ENCODE measurements at places on chromosomes 1 and 21.

DNA sequence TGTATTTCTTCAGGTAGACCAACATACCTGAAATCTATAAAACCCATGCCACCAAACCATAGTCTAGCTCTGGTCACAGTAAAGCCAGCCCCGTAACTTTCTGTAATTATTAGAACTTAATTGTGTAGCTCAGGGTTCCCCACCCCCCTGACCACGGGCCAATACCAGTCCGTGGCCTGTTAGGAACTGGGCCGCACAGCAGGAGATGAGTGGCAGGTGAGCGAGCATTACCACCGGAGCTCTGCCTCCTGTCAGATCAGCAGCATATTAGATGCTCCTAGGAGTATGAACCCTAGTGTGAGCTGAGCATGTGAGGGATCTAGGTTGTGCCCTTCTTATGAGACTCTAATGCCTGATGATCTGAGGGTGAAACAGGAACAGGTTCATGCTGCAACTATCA lies 14.6 kb downstream of the TENT5C start:
- DNase-seq, result no peak

DNA sequence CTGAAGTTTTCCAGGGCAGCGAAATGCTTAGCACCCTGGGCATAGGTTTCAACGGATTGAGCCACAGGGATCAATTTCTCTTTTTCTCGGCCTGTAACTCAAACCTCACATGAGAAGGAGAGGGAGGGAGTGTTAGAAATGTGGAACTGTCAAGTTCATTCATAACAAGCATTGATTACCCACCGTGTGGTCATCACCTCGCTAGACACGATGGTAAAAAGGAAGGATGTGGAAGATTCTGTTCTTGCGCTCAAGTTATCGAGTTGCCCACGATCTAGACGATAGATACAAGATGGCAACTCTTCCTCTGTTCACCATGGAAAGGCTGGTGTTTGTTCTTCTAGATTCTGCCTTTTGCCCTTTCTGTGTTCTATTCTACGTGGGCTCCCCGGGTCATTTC lies 4.0 kb upstream of the RCAN3 start:
- no peak for DNase-seq

GRCh38 chr1:86119214-86119764 lies 37.3 kb downstream of the COL24A1 start:
- DNase-seq, result no peak

GRCh38 chr1:195766709-195767108 lies 841.5 kb downstream of the KCNT2 start:
- no peak for DNase-seq

GRCh38 chr1:197073978-197074377 lies 6.9 kb upstream of the F13B start:
- no peak for DNase-seq

DNA sequence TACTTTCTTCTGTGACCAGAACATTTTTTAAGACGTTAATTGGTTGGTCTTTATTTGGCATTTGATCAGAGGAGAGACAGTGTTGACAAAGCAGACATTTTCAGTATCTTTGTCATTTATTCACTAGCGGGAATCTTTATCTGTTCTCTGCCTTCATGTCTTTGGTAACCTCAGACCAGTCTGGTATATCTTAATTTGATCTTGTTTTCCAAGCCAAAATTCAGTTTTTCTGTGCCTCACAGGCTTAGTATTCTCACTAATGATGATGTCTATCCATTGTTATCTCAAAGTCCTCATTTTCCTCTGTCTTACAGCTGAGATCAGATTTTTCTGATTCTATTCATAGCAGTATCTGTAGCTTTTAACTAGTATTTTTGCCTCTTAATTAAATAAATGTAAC lies 158.7 kb downstream of the GPR52 start:
- no peak for DNase-seq

GRCh38 chr1:229059671-229060539 lies 211.0 kb upstream of the RAB4A start:
- DNase-seq, result no peak

DNA sequence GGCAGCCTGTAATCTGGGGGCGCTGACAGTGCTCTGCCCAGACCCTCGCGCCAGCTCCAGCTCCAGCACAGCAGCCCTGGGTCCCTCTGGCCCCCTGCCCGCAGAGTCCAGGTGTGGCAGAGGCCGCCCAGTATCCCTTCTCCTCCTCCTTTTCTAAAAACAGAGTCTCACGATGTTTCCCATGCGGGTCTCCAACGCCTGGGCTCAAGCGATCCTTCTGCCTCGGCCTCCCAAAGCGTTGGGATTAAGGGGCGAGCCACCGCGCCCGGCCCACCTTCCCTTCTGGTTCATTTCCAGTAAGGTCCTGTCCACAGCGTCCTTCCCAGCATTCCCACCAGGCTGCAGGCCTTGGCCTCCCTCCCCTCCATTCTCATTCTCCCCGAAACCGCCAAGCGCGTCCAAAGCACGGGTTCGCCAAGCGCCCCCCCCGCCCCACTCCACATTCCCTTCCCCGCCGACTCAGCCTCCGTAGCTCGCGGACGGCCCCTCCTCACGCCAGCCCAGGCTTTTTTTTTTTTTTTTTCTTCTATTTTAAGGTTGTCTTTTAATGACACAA lies 2.0 kb upstream of the PCBP3 start:
- no peak for DNase-seq

- DNase-seq, result no peak
Measured at GRCh38 chr1:218217040-218217439, 68.1 kb upstream of the RRP15 start.

GRCh38 chr1:241533326-241534115 lies 1.3 kb downstream of the KMO start:
- no peak for DNase-seq

DNA sequence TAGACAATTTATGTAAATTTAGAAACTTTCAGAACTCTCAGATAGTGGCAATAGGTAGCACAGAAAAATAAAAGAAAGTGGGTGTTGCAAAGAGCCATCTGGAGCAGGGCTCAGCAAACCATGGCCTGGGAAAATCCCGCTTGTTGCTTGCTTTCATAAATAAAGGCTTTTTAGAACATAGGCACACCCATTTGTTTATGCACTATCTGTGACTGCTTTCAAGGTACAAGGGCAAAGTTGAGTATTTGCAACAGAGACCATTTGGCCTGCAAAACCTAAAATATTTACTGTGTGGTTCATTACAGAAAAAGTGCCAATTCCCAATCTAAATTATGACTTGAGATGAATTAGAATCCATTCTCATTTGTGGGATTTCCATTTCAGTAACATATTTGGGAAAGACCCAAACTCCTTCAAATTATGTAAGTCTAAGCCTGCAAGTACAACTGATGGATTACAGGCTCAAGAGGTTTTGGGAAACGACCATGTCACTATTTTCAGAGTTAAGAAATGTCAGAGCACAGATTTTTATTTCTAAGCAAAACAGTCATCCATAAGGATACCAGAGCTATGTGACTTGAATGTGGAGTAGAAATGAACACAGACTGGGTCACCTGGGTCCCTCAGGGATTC lies 43.5 kb upstream of the DPT start:
- no peak for DNase-seq

GRCh38 chr1:94962409-94963265 lies 35.7 kb upstream of the CNN3 start:
- DNase-seq, result no peak

DNA sequence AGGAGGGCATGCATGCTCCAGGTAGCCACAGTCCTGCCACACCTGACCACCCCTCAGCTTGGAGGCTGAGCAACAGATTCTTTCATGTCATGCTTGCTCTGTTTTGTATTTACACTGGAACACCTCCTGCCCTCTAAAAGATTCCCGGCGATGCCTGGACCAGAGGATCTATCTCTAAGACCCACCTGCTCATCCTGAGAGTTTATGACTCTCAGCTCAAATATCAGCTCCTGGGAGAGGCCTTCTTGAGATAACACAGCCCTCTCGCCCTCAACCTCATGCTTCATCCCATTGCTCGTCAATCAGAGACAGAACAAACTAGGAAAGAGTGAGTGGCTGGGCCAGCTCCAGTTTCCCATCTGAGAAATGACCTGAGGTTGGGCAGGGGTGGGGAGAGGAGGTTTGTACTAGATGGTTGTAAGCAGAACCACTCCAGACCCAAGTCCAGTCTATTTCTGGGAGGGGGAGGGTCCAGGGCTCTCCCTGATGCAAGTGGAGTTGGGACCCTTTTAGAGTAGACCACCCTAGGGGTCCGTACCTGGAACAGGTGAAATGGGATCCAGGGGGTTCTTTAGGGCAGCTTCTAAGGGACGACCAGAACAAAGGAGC lies 524.5 kb downstream of the MATN1 start:
- DNase-seq, result peak; percentile 34

- no peak for DNase-seq
Measured at GRCh38 chr1:164783778-164784555, 225.0 kb downstream of the PBX1 start.

DNA sequence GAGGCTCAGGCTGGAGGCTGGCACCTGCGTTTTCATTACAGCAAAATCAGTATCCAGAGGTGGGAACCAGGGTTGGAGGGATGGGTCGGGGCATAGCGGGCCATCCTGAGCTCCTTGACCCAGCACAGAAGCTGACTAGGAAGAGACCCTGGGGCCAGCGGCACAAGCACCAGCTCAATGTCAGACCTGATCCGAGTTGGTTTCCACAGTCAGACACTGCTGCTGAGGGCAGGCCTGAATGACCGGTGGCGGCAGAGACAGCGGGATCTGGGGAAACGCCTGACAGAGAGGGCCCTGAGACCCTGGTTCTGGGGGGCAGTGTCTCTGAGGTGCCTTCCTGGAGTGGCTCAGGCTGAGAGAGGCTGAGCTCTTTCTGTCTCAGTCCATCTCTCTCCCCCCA lies 162.0 kb upstream of the C1orf174 start:
- peak; percentile 47 for DNase-seq

GRCh38 chr1:198649968-198650338 lies 11.1 kb downstream of the PTPRC start:
- no peak for DNase-seq

- no peak for DNase-seq
Measured at GRCh38 chr1:181014477-181015250, 8.0 kb downstream of the STX6 start.

GRCh38 chr1:29944253-29944905 lies 708.1 kb downstream of the PTPRU start:
- DNase-seq, result no peak

- no peak for DNase-seq
Measured at GRCh38 chr1:112040891-112041740, 51.6 kb upstream of the KCND3 start.

GRCh38 chr1:36467700-36468455 lies 3.7 kb upstream of the MRPS15 start:
- DNase-seq, result no peak

DNA sequence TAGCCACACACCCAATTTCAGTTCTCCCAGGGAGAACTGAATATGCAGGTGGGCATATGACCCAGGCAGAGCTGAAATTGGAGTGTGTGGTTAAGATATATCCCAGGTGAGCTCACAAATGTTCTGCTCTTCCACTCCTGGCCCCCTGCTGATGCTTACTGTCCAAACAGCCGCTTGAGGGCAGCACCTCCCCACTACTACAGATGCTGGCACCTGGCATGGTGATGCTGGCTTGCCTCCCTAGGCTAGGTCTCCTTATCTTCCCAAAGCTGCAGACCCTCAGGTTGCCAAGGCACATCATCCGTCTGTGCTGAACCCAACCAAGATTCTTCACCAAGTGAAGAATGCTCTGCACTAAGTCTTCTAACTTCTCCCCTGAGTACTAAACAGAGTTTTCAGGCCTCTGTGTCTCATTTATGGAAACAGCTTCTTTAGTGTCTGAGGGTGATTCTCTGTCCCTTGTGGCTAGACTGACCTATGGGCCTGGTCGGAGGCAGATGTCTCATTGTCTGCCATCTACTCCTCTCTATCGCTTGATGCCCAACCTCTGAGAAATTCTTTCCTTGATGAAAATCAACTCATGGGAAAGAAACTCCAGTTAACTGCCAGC lies 27.2 kb downstream of the XCL1 start:
- DNase-seq, result peak; percentile 80

- no peak for DNase-seq
Measured at GRCh38 chr1:161491472-161491871, 13.8 kb upstream of the FCGR2A start.

All from type B pancreatic cell (in vitro differentiated cells).